ENCODE measurements at places on chromosomes 7 and 10.

GRCh38 chr10:5041471-5042023 is 37.9 kb upstream of the AKR1C2 start:
- no peak for DNase-seq

DNA sequence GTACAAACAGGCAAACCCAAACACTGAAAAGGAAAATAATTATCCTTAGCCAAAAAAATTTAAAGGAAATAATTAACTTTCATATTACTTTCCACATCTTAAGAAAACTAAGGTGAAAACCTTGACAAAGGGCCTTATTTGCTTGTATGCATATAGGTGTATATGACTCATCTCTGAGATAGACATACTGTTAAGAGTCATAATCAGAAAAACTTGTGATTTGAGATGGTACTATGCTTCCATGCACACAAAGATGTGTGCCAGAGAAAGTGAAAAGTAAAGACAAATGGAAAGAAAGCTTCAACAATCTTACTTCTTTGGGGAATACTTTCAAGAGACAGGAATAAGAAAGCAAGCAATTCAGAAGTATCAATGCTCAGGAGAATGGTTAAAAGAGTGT is 3.3 kb upstream of the CACNA2D1 start:
- no peak for DNase-seq

GRCh38 chr10:128062331-128062880 is 63.8 kb downstream of the MKI67 start:
- DNase-seq: no peak

GRCh38 chr7:112072541-112073245 is 133.5 kb downstream of the DOCK4 start:
- DNase-seq: no peak

GRCh38 chr10:124706462-124707143 is 37.6 kb downstream of the FAM53B start:
- DNase-seq: no peak

GRCh38 chr7:81846398-81846797 is 76.6 kb upstream of the HGF start:
- no peak for DNase-seq

- DNase-seq: no peak
Measured at GRCh38 chr7:111414374-111414773, 147.9 kb downstream of the IMMP2L start.

DNA sequence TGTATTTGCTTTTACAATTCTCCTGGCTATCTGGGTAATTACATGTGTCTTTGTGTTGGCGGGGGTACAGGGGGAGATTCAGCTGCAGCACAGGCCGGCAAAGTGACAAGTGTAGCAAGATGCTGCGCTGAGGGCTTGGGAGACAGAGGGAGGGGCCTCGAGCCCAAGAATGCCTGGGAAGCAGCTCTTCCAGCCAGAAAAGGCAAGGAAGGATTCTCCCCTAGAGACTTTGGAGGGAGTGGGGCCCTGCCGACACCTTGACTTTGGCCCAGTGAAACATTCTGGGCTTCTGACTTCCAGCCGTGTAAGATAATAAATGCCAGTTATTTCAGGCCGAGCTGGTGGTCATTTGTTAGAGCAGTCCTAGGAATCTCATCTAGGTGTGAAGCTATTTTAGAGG is 7.2 kb upstream of the REPIN1 start:
- no peak for DNase-seq

DNA sequence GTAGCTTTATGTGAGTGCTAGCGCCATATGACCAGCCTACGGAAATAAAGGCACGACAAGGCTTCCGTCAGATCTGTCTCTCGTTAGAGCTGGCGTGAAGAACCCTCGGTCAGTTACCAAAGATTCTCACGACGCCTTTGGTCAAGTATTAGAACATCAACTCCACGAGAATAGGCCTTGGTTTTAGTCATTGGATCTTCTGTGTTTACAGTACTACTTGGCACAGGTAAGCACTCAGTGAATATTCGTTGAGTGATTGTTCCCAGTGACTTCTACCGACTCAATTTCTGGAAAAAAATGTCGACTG is 316 bp downstream of the RBM48 start:
- DNase-seq: no peak

DNA sequence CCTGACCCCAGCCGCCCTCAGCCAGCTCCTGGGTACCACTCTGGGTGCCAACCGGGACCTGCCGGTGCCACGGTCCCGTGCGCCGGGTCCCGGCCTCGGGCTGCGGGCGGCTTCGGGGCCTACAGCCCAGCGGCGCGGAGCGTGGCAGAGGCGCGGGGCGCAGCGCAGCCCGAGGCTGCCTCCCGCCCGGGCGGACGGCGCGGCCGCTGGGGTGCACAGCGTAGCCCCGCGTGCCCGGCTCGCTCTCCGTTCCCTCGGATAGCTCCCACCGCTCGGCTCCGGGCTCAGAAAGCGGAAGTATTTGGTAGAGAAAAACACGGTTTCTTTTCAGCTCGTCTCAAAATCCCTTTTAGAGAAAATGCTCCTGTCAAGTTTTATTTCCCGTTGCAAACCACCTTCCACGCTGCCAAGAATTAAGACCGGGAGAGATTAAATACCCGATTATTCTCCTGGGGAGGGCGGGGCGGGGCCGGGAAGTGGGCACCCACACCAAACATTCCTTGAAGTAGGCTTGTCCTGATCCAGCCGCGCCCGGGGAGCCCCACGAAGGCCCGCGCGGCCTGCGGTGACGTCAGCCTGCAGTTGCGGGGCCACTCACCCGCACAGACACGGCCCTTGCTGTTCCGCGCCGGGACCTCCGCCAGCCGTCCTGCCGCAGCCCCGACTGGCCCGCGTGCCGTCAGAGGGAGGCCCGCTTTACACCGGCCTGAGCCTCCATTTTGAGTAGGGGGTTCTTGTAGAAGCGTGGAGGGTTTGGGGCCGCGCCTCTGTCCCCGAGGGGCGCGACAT is 7.2 kb downstream of the HOXA13 start:
- DNase-seq: no peak
